ENCODE measurements at places on chromosomes 7 and 10. TPM values are rescaled to one million over a fixed set of nuclear protein-coding genes. Genes with fewer than 3 reads are reported as not detected.

The HACD1 gene
- 90.6 TPM for total RNA-seq

The VWA2 gene
- 0.36 TPM for total RNA-seq

The UCN3 gene
- not detected for total RNA-seq

The SPDYE6 gene
- total RNA-seq: not detected

The TMEM213 gene
- total RNA-seq: under 0.01 TPM

The NPC1L1 gene
- under 0.01 TPM for total RNA-seq
